ENCODE measurements at places on chromosomes 5 and 9.
A peak's percentile ranks its signal among the peaks of the same experiment; 100 is the strongest.

GRCh38 chr9:133528876-133529241 lies 4.1 kb upstream of the MYMK start:
- DNase-seq, result no peak

- DNase-seq, result no peak
These were observed 12.0 kb upstream of the ELOVL7 start for GRCh38 chr5:60856066-60856465.

DNA sequence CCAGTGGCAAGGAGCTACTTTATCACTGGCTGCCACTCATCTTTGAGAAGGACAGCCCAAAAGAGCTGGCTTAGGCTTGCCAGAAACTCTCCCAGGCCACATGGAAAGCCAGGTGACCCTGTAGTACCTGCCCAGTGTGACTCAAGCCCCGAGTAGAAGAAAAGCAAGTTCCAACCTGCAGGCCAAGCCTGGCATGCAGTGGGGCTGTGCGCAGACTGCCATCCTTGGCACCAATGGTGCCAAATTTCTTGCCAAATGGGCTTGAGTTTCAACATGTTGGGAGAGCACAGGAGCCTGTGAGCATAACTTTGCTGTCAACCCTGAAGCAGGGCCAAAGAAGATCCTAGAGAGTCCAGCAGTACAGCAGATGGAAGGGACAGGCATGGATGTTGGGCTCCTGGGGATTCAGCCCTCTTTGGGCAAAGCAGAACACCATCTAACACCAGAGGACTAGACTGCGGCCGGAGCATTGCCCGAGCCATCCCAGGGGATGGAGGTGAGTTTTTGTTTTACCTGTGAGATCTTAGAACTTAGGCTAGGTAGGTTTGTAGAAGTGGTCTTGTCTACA lies 27.3 kb upstream of the SHB start:
- no peak for DNase-seq

- DNase-seq, result no peak
These were observed 293.5 kb downstream of the MED10 start for GRCh38 chr5:6084836-6085235.

DNA sequence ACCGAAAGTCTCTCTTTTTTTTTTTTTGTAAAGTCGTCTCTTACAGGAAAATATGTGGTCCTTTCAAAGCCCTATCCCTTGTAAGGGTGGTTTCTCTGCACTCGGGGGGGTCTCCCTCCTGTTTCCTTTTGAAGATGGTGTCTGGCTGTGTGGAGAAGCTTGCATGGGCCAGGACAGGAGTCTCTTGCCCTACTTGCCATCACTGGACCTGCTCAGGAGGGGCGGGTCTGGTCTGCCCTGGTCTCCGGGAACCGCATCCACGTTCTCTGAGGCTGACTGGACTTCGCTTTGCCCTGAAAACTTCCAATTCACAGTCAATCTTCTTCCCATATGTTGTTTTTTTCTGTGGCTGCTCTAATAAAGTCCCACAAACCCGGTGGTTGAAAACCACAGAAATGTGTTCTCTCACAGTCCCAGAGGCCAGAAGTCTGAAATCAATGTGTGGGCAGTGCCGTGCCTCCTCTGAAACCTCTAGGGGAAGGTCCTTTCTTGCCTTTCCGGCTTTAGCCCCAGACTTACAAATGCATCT lies 92.9 kb upstream of the IER5L start:
- DNase-seq, result no peak

- DNase-seq, result no peak
These were observed 44.5 kb downstream of the DAPK1 start for GRCh38 chr9:87542141-87542540.

- no peak for DNase-seq
These were observed 14.7 kb upstream of the TMEM250 start for GRCh38 chr9:136133191-136133958.

DNA sequence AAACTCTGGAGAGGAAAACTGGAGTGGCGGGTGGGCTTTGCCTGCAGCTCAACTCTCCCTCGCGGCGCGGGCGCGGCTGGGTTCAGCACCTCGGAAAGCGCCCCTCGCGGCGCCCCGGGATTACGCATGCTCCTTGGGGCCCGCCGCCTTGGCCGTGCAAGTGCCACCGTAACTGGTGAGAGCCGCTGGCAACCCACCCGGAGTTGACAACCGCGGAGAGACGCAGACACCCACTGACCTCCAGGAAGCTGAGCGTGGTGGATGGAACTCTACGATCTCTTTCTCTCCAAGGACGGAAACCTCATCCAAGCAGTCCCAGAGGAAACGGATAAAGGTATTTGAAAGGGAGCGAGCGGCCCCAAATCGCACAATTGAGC lies 194 bp upstream of the RXFP3 start:
- no peak for DNase-seq

- peak; percentile 18 for DNase-seq
These were observed 2.0 kb upstream of the SMIM27 start for GRCh38 chr9:32550150-32550561.

DNA sequence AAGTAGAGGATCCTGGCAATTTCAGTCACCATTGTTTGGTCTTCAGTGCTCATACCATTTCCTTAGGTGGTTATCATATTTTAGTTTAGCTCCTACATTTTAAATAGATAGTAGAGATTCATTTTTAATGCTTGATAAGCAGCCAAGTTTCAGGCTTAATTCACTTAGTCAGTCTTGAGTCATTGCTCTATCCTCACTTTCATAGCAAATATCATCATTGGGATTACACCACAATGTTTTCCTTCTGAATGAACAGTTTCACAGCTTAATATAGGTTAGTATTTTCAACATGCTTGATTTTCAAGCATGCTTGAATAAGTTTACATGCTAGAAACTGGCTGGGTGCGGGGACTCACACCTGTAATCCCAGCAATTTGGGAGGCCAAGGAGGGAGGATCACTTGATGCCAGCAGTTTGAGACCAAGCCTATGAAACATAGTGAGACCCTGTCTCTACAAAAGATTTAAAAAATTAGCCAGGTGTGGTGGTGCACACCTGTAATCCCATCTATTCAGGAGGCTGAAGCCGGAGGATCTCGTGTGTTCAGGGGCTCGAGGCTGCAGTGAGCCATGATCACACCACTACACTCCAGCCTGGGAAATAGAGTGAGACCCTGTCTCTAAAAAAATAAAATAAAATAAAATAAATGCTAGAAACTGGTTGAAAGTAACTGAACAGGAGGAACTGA lies 339.9 kb downstream of the ADGRV1 start:
- DNase-seq, result no peak

GRCh38 chr5:174951151-174951780 lies 226.9 kb downstream of the MSX2 start:
- peak; percentile 72 for DNase-seq

- DNase-seq, result no peak
These were observed 27.8 kb downstream of the TNFSF15 start for GRCh38 chr9:114777821-114778609.

DNA sequence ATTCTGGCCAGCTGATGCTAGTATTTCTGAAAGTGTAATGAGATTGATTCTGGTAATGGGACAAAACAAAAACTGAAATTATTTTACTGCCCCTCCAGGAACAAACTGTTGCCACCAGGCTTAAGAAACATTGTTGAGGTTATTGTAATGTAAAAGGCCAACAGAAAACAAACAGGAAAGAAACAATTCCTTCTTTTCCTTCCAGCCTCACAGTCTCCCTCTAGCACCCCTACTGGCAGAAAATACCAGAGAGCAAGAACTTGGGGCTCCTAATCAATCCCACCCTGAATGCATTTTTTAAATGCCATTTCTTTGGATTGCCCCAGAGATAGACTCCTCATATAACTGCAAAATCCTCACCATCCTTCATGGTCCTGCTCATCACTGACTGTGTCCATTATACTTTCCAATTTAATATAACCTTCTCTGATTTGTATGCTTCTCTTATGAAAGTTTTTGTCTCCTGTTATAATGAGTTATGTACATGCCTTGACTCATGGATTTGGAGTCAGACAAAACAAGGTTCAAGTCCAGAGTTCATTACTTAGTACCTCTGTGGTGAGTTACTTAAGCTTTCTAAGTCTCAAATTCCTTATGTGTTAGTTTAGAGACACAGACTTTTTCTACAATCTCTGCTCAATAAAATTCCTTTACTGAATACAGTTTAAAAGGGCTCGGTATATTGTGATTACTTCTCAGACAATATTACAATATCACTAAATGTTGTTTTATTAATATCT lies 157.9 kb upstream of the FBN2 start:
- DNase-seq, result no peak

GRCh38 chr9:97853844-97854695 lies 1.0 kb downstream of the FOXE1 start:
- no peak for DNase-seq

- DNase-seq, result no peak
These were observed 20.0 kb downstream of the JMY start for GRCh38 chr5:79255786-79256557.

GRCh38 chr5:4212981-4213819 lies 617.6 kb downstream of the IRX1 start:
- no peak for DNase-seq

GRCh38 chr9:122420315-122420714 lies 49.5 kb downstream of the PTGS1 start:
- DNase-seq, result no peak

DNA sequence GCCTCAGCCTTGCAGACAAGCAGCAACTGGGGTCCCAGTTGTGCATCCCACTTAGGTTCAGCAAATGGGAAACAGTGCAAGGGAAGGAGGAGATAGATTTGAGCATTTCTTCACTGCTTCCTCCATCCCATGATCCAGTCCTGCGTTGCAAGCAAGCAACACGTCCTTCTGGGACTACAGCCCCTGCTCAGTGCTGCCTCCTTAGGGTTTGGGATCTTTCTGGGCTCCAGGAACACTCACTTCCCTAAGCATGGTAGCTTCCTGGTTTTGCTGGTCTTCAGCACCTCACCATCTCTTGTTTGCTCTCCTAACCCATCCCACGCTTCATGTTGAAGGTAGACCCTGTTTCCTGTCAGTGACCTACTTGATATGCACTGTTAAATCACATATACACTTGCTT lies 444.7 kb downstream of the MED10 start:
- no peak for DNase-seq

GRCh38 chr9:14215614-14216013 lies 98.3 kb downstream of the NFIB start:
- no peak for DNase-seq

GRCh38 chr9:11933926-11934325 lies 759.3 kb upstream of the TYRP1 start:
- DNase-seq, result no peak

DNA sequence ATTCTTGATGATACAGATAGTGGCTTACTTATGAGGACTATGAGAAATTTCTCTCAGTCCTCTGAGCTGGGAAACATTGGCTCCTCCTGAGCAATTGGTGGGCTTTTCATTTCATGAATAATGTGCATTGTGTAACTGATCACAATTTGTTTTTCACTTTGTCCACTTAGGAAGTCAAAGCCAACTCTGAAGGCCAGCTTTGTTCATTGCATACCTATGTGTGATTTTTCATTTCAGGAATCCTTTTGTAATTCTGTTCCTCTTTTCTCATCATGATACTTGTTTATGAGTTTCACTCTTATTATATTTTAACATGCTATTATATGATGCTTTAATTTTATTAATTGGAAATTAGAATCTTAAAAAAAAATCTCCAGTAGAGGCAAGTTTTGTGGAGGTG lies 483.0 kb downstream of the EBF1 start:
- DNase-seq, result no peak

GRCh38 chr5:122705851-122706250 lies 69.0 kb upstream of the SNX2 start:
- DNase-seq, result no peak

- DNase-seq, result no peak
These were observed 54.5 kb downstream of the GALNT12 start for GRCh38 chr9:98861781-98862504.

DNA sequence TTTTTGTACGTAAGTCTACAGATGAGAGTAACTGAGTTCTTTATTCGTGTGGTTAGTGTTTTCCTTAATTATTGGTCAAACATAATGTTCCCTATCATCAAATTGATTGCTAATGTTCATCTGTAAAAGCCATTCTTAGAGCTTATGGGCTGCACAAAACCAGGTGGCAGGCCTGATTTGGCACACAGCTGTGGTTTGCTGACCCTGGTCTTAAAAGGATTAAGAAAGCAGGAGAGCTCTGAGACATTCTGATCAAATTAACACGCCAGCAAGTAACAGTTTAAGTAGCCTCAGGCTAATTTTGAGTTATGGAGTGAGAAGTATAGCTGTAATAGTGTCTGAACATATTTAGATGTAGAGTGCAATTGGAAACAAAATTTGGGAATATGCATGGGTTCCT lies 63.2 kb downstream of the PRR16 start:
- DNase-seq, result no peak

DNA sequence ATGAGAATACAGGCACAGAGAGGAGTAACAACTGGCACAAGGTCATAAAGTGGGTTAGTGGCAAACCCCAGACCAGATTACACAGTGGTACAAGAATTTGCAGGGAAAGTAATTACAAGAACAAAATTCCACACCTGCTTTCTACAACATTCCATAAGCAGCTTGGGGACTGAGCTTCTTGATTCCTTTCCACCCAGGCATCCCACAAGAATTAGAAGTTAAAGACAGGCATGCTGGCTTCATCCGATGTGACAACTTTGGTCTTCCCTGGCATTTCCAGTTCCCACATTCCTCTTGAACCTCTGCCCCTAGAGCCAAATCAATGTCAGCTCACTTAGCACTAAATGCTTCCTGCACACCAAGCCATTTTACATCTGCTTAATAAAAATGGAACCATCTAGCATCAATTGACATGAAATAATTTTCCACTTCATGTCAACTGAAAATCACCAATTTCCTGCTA lies 435.8 kb upstream of the PAPPA start:
- no peak for DNase-seq

DNA sequence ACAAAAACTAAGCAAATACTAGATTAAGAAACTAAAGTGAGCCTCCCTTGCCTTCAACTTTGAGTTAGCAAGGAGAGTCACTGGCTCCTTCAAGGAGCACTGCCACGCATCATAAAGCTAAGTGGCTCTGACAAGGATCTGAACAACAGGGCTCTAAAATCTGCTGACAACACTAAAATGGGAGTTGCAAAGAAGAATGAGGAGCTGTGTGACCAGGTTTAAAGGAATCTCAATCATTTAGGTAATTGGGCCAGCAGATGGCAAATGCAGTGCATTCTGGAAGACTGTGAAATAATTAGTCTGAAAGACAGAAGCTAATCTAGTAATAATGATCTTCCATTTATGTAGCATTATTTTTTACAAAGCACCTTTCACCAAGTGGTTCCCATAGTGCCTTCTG lies 297.0 kb upstream of the TAS2R1 start:
- no peak for DNase-seq

DNA sequence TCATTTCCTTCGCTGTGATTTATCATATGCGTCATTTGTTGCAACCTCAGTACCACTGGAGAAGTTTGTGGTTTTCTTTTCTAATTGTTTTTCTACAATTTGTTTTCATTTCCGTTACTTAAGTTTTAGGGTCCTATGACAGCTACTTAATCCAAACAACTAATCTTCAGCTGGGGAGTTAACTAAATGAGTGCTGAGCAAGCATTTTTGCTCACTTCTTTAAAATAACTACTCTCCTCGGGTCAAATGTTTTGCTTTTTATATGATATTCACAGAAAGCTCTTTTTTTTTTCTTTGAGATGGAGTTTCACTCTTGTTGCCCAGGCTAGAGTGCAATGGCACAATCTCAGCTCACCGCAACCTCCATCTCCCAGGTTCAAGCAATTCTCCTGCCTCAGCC lies 14.6 kb upstream of the ICE1 start:
- no peak for DNase-seq

Data from amygdala (tissue), 56 donors.